ENCODE measurements at places on chromosomes 16 and 17. TPM values are rescaled to one million over a fixed set of nuclear protein-coding genes. Genes with fewer than 3 reads are reported as not detected.

The KLHL11 gene
- total RNA-seq: 15.6 TPM

The SLC35G6 gene
- not detected for total RNA-seq

The HAP1 gene
- 0.47 TPM for total RNA-seq

The HCFC1R1 gene
- 46.3 TPM for total RNA-seq

The SOCS3 gene
- 66.1 TPM for total RNA-seq

The EME1 gene
- 0.94 TPM for total RNA-seq

The WNK4 gene
- not detected for total RNA-seq

The RAC3 gene
- total RNA-seq: 5.0 TPM

The KIF2B gene
- total RNA-seq: not detected

The BANP gene
- total RNA-seq: 30.9 TPM

The CARD14 gene
- total RNA-seq: 19.3 TPM

The CEP131 gene
- 5.4 TPM for total RNA-seq

The SLC9A5 gene
- 0.86 TPM for total RNA-seq

The GDPD3 gene
- total RNA-seq: 53.1 TPM

The TBC1D3I gene
- 2.1 TPM for total RNA-seq

The DPEP1 gene
- total RNA-seq: 0.75 TPM
